ENCODE measurements at places on chromosomes 2 and 18.

- DNase-seq, result no peak
Observed at GRCh38 chr2:56448403-56449001, 264.7 kb downstream of the CCDC85A start.

DNA sequence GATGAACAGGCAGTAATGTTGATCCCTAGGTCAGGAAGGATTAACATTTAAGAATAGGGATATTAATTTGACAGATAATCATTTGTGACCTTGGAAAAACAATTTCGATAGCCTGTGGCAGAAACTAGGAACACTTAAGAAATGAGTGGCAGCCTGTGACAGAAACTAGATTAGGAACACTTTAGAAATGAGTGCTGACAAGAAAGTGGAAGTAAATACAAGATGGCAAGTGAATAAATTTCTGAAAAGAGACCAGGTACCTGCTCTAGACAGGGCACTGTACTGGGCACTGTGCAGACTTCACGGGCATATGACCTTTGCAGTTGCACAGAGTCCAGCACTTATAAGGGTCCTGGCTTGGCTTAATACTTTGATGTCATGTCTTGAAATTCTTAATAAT lies 5.5 kb upstream of the HNRNPA3 start:
- DNase-seq, result no peak

GRCh38 chr2:40155728-40156127 lies 296.2 kb downstream of the SLC8A1 start:
- no peak for DNase-seq

DNA sequence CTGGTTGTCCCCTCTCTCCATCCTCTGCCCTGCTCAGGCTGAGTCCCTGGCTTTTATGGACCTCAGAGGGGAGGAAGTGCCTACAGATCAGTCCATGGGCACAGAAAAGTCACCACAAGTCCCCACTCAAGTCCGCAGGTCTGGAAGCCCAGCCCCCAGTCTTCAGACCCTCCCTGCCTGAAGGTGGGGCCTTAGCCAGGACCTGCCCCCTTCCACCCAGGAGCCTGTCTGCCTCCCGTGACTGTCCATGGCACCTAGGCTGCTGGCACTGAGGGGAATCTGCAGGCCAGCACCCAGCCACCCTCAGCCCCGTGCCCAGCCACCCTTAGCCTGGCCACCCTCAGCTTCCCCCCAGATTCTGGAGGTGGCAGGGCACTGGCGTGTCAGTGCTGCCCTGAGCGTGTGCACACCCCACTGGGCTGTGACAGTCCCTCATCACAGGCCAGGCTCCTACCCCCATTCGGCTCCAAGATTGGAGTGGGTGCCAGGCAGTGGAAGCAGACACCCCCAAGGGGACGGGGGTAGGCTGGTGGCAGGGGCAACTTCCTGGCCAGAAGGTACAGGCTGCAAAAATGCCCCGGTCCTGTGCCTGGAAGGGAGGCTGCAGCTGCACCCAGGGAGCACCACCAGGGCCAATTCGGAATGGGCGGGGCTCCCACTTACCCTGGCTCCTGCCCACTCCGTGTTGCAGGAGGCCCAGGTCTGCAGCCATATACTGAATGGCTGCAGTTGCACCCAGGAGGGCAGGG lies 154.7 kb upstream of the RMP24 start:
- no peak for DNase-seq

- no peak for DNase-seq
Observed at GRCh38 chr18:45658756-45659155, 43.5 kb downstream of the SLC14A2 start.

DNA sequence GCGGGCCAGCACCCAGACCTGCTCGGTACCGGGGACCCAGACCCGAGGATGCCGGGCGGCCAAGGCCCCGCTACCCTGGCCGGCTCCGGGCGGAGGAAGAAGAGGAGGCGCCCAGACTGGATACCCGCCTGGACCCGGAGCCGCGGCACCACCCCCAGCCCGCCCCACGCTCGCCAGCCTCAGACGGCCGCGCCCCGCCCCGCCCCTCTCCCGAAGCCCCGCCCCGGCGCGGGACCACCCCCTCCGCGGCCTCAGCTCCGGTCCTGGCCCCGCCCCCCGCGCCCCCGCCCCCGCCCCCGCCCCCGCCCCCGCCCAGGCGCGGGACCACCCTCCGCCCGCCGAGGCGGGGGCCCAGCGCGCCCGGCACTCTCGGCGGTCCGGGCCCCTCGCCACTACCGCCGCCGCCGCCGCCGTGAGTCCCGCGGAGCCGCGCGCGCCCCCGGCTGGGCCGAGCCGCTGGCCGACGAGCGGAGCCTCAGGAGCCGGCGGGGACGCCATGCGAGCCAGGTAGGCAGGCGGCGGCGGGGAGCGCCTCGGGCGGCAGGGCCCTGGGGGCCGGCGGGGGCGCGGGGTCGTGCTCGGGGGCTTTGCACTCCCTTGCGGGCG lies at the start of gene SH3BP4:
Gene SH3BP4 (plus strand): TSS at position 354 of the 606 bp plus-strand sequence. CDS start 82,986 bp downstream, outside the sequence.
- DNase-seq, result no peak

GRCh38 chr2:190355968-190356644 lies 12.7 kb downstream of the INPP1 start:
- DNase-seq, result no peak

- no peak for DNase-seq
Observed at GRCh38 chr2:175062787-175063585, 57.8 kb upstream of the CHN1 start.

DNA sequence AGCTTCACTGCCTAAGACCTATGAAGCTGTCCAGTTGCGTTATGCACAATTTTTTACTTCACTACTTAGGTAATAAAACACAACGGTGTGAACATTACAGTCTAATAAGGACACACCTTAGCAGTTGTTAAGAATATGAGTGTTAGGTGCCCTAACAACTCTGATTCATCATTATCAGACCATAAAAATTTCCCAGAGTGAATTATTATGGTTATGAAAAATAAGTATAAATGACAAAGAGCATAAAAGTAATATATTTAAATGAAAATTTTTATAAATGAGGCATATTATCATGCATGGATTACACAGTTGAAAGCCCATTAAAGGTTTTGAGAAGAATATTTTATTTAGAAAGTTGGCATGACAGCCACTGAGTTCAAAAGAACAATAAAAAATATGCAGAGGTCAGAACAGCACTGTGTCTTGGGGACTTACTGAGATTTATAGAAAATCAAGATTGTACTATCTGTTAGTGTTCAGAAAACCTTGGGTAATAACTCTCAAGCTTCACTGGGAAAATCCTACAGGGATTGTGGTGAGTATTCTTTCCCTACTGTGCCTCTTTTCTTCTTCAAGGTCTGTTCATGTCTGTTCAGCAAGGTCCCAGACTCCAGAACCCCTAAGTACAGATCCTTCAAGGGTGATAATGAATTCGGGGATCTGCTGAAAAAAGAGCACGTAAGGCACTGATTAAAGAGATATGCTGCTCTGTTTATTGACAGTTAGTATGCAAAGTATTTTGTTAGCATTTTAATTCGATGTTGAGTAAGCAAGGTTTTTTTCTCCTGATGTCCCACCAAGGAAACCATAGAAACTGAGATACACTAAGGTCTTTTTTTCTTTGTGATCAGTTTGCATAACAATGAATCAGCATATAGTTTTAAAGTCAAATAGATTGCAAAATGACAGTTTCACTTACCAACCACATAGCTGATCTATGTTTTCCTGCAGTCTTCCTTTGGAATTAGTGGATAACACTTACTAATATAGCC lies 250.0 kb downstream of the DSEL start:
- DNase-seq, result no peak

- no peak for DNase-seq
Observed at GRCh38 chr2:17470855-17471641, 47.2 kb downstream of the RAD51AP2 start.

- no peak for DNase-seq
Observed at GRCh38 chr2:70733646-70734180, 34.3 kb downstream of the ADD2 start.

- no peak for DNase-seq
Observed at GRCh38 chr2:151953467-151953866, 125.2 kb upstream of the ARL5A start.

DNA sequence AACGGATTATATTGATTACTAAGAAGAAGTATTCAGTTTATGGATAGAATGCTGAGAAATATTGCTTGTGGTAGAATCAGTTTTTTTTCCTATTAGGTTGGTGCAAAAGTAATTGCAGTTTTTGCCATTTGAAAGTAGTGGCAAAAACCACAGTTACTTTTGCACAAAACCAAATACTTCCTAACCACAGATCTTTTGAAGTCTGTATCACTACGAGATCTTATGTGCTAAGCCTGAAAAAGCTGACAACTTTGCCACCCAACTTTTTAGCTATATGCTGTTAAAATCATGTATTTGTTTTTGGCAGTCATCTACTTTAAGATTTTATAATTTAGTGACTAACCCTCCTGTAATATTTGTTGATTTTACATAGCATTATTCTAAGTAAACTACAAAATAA lies 24.6 kb downstream of the DNAJC10 start:
- DNase-seq, result no peak

DNA sequence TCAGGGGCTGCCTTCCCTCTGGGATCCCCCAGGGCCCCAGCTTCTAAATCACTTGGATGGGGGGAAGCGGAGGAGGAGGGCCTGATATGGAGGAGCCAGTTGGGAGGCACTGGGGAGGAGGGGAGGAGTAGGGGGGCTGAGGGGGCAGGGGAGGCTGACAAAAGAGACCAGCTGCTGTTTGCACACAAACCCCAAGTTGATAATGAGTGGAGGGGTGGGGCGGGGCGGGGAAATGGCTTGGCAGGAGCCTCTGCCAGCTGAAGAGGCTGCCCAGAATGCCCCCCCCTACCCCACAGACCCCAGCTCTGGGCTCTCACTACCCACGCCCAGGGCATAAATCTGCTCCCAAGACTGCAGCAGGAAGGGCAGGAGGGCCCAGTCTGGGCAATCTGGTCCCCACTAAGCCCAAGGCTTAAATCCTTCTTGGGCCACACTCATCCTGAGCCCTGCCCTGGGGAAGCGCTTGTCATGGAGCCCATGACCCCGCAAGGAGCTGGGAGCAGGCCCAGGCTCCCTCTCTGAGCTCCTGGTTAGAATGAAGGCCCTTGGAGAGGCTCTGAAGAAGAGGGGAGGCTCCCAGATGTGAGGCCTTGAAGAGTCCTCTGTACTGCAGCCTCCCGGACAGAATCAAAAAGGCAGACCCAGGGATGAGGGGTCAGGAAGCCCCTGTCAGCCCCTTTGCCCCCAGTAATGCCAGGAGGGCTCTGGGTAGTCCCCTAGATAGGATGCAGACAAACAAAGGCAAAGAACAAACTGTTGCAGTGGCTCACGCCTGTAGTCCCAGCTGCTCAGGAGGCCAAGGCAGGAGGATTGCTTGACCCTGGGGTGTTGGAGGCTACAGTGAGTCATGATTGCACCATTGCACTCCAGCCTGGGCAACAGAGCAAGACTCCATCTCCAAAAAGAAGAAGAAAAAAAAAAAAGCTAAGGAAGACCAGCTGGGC lies 24.8 kb upstream of the PTMA start:
- no peak for DNase-seq

GRCh38 chr2:83253848-83254247 lies 1205.2 kb downstream of the SUCLG1 start:
- no peak for DNase-seq

DNA sequence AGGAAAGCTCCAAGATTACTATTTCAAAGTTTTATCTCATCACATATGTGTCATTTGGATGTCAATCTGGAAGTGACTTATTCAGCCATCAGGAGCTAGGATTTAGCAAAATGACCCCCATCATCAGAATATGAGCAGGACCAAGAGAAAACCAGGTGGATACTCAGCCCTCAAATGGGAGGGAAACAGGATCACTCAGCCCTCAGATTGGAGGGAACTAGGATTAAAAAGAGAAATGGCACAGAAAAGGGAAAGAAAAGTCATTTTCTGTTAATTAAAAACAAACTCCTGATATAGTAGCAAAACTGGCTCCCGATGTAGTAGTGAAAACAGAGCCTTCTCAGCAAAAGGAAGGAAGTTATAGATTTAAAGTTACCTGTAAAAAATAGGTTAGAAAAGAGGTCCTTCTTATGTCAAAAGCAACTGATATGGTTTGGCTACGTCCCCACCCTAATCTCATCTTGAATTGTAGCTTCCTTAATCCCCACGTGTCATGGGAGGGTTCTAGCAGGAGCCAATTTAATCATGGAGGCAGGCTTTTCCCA lies 69.0 kb upstream of the MYCN start:
- no peak for DNase-seq

DNA sequence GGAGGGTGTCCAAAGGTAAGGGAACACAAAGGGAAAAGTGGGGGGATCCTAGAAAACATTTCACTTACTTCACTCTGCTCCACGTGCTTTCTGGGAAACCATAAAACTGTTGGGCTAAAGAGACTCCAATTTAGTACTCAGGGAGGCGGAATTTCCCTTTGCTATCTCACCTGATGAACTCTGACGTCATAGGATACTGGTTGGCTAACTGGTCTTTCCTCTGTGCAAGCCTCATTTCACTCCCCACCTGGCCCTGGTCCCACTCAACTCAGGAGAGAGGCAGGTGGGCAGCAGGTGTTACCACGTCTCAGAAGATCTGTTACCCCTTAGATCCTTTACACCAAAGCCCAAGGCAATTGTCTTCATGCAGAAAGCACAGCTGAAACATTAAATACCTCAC lies 51.8 kb upstream of the PMAIP1 start:
- no peak for DNase-seq

DNA sequence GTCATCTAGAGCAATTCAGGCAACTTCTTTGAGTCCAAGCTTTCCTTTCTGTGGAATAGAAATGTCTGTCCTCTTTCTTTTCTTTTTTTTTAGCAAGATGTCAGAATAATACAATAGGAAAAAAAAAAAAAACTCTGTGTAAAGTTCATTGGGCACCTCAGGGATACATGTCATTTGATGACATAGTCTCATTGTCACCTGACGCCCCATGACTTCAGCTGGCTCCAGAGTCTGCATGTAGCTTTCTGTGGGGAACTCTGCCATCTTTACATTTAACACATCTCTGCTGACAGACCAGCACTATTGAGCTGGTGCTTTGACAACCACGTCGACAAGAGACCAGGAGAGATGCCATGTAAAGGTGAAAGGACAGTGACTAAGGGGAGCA lies 172.5 kb upstream of the KLF7 start:
- no peak for DNase-seq

- no peak for DNase-seq
Observed at GRCh38 chr2:240831594-240832204, 11.7 kb upstream of the KIF1A start.

Measured in stimulated activated CD4-positive, alpha-beta T cell treated with anti-CD3 and anti-CD28 coated beads, Interleukin-15, amount 100 ng/mL, for 48 hours (primary cell).